Hepatocyte (in vitro differentiated cells): ENCODE measurements at places on chromosomes 16 and 17.

- DNase-seq, result peak; percentile 79
These were observed 18.4 kb upstream of the MRPS23 start for GRCh38 chr17:57868007-57868909.

DNA sequence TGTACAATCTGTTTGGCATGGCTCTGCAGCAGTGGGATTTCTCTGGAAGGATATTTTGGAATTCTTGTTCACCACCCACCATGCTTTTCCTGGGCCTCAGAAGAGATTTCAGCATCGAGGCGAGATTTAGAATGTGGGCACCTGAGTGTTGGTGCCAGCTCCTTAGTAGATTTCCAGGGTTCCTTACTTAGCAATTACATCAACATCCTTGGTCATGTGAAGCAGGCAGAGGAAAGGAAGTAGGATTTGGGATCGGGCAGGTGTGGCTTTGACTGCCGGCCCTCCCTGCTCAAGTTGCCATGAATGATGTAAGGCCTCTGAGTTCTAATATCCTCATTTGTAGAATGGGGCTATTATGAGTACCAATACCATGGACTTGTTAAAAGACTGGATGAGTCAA is 13.1 kb upstream of the RBFOX1 start:
- no peak for DNase-seq

- no peak for DNase-seq
These were observed 13.8 kb downstream of the SLFN5 start for GRCh38 chr17:35256629-35257028.

DNA sequence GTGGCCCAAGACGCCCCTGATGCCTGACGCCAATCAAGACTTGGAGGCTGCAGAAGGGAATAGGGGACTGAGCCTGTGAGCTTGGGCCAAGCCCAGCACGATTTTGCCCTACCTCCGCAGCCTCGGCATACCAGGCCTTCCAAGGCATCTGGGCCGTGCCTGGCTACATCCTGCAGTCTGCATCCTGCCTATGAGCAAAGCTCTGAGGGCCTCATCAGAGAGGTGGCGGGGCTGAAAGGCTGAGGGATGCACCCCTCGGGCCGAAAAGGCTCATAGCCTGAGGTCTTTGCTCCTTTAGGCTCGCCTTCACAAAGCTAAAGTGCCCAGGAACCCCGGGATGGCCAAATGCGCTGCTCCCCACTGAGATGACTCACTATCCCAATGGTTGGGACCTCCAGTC is 2.5 kb downstream of the SEZ6 start:
- no peak for DNase-seq

DNA sequence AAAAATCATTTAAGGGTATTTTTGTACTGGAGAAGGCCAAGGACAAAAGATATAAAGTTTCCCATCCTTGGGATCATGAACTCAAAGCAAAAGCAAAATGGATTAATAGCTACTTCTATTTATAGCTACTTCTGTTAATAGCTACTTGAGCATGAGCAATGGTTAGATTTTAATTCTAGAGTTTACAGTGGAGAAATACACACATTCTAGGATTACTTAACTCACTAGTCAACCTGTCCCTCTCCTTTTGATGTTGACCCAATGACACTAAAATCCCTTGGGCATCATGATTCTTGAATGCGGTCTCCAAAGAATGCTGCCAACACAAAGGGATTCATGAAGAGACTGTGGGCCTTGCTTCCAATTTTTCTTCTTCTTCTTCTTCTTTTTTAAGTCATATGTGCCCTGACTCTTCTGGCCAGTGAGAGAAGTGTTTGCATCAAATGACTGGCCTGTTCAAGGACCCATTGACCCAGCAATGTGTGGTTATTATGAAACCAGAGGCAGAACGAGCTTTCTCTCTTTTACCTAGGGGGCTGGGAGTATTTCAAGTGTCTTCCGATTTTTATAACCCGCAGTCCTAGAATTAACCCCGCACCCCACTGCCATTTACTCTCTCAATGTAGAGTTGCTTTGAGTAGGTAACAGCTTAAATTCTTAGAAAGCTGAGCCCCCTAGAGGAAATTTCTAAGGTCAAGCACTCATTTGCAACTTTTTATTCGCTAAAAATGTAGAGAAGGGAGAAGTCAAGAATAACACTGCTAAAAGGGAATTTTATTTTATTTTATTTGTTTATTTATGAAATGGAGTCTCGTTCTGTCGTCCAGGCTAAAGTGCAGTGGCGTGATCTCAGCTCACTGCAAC is 34.6 kb downstream of the OTOA start:
- no peak for DNase-seq

GRCh38 chr17:51185763-51186332 is 19.6 kb downstream of the NME2 start:
- no peak for DNase-seq

- peak; percentile 29 for DNase-seq
These were observed 64.6 kb downstream of the CYTH1 start for GRCh38 chr17:78717431-78717980.

GRCh38 chr16:88343271-88343791 is 39.4 kb upstream of the ZNF469 start:
- DNase-seq, result no peak

- no peak for DNase-seq
These were observed 14.2 kb upstream of the TEKT5 start for GRCh38 chr16:10708969-10709368.

- no peak for DNase-seq
These were observed 146.3 kb upstream of the AXIN2 start for GRCh38 chr17:65707780-65708179.

GRCh38 chr16:79605999-79606398 is 5.5 kb upstream of the MAF start:
- peak; percentile 57 for DNase-seq

GRCh38 chr17:63626551-63627180 is 4.4 kb downstream of the MAP3K3 start:
- no peak for DNase-seq

DNA sequence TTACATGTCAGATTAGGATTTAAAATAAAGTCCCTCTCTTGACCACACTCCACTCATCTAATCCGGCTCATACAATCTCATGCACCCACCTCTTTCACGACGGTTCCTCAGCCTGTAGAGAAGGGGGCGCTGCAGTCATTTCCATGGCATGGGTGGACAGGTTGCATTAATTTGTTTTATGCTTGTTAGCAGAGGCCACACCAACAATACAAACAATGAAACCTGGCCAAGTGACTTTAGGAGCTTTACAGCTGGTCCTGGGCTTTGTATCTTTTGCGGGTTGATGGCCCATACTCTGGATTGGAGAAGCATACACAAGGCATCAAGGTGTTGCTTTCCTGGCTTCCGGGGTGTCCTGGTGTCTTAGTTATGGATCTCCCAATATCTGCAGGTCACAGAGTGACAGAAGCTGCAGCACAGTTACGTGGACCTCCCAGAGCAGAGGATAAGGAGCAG is 9.7 kb upstream of the SNF8 start:
- DNase-seq, result peak; percentile 77

- peak; percentile 44 for DNase-seq
These were observed 56.5 kb downstream of the MRM1 start for GRCh38 chr17:36657763-36658490.

DNA sequence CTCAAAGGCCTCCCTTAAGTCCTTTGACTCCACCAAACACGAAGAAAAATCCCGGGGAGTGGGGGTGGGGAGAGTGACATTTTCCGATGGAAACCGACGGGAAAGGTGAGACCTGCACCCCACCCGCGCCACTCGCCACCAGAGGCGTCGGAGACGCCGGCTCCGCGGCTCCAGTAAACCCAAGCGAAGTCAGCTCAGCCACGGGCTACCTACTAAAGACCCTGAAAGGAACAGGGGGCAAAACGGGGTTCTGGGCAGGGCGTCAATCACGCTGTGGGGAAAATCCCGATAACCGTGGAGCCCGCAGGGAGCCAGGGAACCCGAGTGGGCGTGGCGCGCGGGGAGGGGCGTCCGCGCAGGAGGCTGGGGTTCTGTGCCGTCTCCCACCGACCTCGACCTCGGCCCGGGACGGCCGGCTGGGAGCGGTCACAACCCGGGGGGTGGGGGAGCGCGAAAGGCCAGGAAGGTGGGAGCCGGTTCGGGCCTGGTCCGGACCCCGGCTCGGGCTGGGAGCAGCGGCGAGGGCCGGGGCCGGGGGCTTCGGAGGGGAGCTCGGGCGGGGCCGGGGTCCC is 565 bp downstream of the WDR45B start:
- DNase-seq, result peak; percentile 68

DNA sequence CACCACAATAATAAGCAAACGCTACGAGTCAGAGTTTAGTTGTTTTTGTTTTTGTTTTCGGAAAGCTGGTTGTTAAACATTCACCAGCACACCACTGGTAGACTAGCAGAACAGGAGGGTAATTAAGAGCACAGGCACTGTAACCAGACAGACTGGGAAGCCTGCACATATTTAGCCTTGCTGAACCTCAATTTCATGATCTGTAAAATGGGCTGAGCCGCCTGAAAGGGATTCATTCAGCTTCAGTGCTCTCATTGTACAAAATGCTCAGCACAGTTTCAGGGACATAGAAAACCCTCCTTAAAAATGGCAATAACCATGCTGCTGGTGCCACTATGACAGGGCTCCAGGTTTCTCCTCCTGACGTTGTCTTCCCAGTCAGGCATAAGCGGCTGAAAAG is 66.4 kb downstream of the TMEM114 start:
- no peak for DNase-seq

- DNase-seq, result no peak
These were observed 108.3 kb downstream of the SPACA3 start for GRCh38 chr17:33099906-33100305.

DNA sequence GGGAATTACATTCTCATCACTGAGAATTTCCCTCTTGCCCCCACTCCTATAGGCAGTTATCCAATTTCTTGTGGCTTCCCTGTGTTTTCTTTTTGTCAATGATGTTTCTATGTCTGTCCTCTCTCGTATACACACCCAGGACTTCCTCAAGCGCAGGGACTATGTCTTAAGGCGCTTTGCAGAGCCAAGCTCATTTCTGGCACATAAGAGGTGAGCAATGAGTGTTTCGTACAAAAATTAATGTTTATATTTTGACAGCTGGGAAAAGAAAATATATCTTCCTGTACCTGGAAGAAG is 947 bp downstream of the DDX42 start:
- no peak for DNase-seq

DNA sequence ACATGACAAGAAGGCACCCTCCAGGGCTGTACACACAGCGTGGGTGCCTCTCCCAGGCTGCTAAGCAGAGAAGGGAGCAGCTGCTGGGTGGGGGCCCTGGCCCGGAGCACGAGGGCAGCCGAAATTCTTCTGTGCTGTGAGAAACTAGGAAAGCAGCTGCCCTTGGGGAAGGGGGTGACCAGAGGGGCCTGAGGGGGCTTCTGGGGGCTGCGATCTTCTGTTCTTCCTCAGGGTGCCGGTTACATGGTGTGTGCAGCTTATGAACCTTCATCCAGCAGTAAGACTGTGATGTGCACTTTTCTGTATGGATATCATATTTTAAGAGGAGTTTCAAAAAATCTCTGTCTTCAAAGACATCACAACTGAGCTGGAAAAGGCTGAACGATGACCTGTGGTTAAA is 43.2 kb upstream of the METRNL start:
- DNase-seq, result no peak

DNA sequence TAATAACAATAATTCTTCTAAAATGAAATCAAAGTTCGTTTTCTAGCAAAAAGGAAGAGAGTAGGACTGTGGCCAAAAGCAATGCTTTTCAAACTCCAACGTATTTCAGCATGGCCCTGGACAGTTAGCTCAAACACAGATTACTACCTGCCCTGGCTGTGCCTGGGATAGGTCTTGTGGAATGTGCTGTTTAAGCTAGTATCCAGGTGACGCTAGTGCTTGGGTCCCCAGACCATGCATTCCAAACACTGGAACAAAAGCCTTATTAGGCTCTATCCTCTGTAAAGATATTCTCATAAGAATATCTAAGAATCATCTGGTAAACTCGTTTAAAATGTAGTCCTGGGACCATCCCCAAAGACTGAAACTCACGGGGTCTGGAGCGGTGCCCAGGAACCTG is 52.6 kb upstream of the MEAK7 start:
- no peak for DNase-seq

DNA sequence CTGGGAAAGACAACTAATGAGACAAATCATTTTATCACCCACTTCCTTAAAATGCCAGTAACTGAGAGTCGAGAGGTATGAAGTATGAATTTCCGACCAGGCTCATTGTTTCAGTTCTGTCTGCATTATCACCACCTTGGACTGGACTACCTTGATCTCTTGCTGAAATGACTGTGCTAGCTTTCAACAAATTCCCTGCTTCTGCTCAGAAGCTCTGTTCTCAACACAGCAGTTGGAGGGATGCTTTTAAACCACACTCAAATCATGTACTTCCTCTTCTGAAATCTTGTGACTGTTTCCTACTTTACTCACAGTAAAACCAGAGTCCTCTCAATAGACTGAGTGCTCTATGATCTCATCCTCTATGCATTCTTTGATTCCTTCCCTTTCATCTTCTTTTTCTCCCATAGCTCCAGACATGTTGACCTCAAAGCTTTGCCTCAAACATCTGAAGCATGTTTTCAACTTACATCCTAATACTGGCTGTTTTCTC is 195.8 kb downstream of the KCNJ2 start:
- peak; percentile 19 for DNase-seq

DNA sequence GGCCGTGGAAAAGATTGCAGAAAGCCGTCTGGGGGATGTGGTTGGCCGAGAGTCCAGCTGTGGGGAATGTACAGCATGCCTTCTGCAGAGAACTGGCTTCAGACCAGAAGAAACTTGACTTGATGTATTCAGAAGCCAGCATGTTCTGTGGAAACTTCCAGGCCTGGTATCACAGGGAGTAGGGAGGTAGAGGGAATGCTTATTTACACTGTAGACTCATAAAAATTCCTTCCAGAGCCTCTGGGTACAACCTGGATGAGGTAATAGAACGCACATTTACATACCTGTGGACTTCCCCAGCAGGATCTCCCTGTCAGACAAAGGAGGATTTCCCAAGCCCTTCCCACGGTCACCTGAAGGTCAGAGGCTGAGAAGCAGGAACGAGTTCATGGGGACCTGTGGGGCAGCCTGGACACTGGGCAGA is 11.8 kb upstream of the GAS7 start:
- DNase-seq, result peak; percentile 85

DNA sequence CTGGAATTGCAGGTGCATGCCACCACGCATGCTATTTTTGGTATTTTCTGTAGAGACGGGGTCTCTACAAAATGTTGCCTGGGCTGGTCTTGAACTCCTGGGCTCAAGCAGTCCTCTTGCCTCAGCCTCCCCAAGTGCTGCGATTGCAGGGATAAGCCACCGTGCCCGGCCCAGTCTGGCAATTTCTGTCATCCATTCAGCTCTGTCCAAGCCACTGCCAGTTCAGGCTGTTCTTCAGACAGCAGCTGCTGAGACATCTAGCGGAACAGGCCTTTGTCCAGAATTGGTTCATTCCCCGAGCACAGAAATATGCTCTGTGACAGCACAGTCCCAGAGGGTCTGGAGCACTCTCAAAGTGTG is 5.4 kb downstream of the SLC47A1 start:
- no peak for DNase-seq
